Activated CD4-positive, alpha-beta memory T cell treated with anti-CD3 and anti-CD28 coated beads for 36 hours (primary cell): ENCODE measurements at places on chromosomes 13 and 19.

DNA sequence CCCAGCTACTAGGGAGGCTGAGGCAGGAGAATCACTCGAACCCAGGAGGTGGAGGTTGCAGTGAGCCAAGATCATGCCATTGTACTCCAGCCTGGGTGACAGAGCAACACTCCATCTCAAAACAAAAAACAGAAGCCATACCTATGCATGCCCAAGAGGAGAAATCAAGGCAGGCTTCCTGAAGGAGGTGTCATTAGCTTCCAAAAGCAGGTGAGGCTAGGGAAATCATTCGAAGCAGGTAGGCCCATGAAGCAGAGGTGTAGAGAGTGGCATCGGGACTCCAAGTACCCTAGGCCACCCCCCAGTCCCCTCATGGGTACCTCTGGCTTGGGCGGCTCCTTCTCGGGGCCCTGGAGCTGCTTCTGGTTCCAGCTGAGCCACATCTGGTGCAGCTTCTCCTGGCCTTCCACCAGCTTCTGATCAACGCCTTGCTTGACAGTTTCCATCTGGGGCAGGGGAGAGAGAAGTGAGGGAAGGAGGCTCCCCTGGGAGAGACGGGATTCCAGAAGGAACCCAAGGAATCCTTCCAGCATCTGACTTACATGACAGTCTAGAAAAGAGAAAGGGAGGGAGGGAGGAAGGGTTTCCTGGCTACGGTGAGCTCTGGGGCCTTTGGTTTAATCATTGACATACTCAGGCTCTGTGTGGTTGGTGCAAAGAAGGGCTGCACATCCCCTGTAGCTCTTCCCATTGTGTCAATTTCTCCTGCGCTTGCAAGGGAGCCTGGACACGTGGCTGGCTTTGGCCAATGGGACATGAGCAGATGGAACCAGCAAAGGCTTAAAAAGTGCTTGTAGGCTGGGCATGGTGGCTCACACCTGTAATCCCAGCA lies 13.1 kb upstream of the TICAM1 start:
- DNase-seq: no peak

- no peak for DNase-seq
Measured at GRCh38 chr13:66673401-66673800, 556.7 kb downstream of the PCDH9 start.

DNA sequence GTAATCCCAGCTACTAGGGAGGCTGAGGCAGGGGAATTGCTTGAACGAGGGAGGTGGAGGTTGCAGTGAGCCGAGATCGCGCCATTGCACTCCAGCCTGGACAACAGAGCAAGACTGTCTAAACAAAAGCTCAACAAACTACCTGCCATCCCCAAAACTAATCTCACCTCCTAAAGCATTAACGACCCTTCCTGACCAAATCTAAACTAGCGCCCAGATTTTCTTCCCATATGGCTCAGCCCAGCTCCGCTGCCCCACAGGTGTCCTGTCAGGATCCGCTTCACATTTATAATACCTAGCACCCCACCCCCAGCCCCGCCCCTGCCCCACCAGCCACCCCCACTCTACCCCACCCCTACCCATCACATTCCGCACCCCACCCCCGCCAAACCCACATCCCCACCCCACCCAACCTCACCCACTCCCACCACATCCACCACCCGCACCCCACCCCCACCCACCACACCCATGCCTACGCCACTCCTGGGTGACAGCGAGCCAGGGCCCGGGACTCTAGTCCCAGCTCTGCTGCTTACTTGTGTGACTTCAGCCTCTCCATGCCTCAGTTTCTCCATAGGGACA lies 599 bp downstream of the C19orf12 start:
- no peak for DNase-seq

DNA sequence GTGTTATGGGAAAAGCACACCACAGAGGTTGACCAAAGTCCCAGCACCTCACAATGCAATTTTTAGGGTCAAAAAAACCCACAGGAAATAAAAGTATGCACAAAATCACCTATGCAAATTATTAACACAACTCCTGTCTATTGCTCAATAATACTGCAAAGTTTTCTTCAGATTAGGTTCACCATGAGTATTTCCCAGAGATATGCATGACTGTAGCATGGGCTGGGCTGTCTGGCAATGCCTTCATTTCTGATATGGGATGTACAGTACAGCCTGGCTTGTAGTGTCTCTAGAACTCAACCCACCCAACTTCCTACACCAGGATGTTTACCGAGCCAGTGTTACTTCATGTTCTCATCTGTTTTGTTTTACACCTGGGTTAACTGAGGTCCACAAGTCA lies 698.7 kb upstream of the ARGLU1 start:
- DNase-seq: no peak

DNA sequence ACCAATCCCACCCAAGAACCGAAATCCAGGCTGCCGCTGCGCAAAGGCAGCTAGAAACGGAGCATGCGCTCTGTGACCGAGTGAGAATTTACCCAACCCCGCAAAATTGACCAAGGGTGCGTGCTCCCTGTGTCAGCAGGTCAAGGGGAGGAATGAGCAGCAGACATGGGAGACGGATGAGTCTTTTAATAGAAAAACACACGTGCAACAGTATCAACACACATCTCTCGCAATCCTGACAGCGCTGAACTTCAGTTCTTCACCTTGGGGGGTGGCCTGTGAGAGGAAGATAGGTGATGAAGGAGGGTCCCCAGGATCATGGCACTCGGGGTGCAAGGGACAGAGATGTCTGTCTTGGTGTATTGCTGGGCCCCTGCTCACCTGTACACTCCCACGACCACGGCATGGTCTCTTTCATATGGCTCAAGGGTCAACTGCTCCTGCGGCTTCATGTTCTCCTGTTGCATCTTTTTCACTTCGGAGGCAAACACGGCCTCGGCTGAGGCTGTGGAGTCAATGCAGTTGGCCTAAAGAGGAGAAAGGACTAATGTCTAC lies 402 bp upstream of the DYRK1B start:
- DNase-seq: no peak

DNA sequence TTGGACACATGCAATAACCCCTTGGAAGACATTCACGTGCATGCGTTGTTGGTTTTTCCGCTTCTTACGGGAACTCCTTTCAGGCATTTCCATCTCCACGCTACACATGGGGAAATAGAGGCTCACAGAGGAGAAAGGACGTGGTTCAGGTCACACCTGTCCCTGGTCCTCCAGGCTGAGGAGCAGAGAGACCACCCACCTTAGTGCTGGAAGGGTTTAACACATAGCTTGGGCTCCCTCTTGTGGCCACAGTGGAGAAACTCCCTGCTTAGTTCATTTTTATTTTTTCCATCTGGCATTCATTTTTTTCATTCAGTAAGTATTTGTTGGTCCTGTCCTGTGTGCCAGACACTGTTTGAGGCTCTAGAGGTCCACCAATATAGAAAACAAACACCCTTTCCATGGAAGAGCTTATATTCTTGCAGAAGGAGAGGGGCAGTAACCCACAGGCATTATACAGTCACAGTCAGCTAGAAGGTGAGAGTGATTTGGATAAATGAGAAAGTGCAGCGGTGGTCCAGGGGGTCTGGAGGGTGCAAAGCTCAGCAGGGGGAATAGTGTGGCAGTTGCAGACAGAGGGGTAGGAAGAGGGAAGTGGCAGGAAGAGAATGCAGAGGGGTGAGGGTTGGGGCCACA lies 24.2 kb upstream of the TTYH1 start:
- peak; percentile 60 for DNase-seq

- no peak for DNase-seq
Measured at GRCh38 chr13:45353895-45354294, 12.9 kb upstream of the TPT1 start.

- no peak for DNase-seq
Measured at GRCh38 chr13:83845106-83845505, 37.2 kb downstream of the SLITRK1 start.

- no peak for DNase-seq
Measured at GRCh38 chr19:15317392-15318071, 14.8 kb downstream of the BRD4 start.
